ENCODE measurements at places on chromosomes 12 and 14.
A peak's percentile ranks its signal among the peaks of the same experiment; 100 is the strongest.

- no peak for DNase-seq
Measured at GRCh38 chr14:90674043-90674670, 142.1 kb downstream of the TTC7B start.

- DNase-seq: peak; percentile 64
Measured at GRCh38 chr14:38721822-38722431, 381.1 kb downstream of the SEC23A start.

DNA sequence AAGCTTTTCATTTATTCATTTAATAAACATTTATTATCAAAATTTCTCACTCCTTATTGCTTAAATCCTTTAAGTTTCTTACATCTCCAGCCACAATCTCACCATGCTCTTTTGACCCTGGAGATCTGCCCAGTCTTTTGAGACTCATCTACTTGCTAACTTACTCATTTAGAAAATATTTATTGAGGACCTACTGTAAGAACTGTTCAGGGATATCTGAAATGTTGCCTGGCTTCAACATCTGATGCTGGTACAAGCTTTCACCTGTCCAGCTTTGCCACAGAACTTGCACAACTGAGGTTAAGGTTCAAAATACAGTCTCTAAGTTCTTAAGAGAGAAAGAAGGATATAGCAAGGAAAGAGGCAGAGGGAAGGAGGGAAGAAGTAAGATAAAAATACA, 17.5 kb upstream of the GXYLT1 start:
- DNase-seq: no peak

DNA sequence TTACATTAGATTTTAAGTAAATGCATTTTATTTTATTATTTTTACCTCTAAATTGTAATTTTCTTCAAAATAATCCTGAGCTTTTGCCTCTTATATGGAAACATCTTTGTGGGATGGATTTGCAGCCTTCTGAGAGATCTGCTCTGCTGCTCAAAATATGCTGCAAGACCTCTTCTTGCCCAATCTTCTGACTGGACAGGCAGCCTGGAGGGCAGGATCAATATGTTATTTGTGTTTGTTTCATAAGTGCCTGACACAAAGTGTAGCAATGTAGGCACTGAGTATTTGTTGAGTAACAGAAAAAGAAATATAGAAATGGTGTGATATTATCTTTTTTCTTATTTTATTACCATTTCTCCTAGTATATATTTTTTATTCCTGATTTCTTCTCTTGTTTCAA, 1106.9 kb downstream of the TMTC2 start:
- no peak for DNase-seq

- DNase-seq: no peak
Measured at GRCh38 chr12:9869307-9870161, at the start of gene CLEC2B. Gene CLEC2B (minus strand): TSS chr12:9869354.

- peak; percentile 56 for DNase-seq
Measured at GRCh38 chr12:80068173-80068572, 31.2 kb upstream of the OTOGL start.

- DNase-seq: no peak
Measured at GRCh38 chr14:91985521-91986255, 38.2 kb upstream of the FBLN5 start.

DNA sequence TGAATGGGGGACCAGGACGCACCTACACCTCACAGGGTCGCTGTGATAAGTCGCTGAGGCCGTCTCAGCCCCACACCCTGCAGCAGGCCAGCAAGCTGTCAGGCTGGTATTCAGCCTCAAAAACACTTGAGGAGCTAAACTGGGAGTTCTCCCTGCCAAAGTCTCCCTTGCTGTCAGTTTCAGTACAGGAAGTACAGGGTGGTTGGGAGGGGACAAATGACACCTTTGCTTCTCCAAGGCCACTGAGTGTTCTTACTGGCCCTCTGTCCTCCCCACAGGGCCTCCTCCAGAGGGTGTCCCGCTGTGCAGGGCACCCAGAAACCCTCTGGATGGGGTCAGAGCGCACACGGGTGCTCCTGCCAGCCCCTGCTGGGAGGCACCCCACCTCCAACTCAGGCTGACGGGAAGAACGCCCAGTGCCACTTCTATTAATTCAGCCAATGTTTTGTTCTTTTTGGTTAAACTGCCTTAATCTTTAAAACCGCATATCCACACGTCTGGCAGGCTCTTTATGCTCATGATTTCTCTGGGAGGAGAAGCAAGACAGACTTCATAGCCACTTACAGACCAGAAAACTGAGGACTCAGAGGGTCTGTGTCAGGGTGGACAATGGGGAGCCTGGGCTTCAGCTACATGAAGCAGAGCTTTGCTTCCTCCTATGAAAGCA, 75.9 kb downstream of the ITPK1 start:
- no peak for DNase-seq

DNA sequence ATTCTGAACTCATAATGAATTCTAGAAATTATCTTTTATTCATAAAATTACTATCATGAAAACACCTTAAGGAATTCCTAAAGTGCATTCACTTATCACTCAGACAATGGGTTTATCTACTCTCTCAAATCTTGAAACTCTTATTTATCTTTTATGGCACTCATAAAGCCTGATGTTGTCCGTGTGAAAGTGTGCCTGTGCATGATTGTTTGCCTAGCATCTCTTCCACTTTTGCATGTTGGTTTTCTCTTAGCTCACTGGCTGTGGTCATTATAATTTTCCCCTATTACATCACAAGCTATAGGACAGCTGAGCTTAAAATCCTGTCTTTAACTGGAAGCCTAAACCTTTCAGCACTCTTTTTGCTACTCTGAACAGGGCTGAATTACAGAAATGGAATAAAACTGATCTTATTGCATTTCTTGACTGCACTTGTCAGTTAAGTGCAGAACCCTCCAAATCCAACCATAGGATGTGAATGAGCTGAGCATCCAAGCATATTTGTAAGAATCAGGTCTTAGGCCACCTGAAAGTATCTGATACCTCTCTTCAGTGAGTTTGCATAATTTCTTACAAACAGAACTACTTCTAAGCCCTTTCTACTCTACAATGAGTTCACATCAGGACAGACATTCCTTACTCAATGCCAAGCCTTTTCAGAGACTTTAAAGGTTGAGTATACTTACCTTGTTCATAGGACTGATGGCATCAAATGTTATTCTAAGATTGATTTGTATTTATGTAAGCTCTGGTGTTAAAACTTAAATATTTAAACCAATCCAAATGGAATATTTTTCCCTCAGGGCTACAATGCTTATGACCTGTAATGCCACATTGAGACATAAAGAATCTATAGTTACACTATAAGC, 221.2 kb upstream of the KITLG start:
- no peak for DNase-seq

DNA sequence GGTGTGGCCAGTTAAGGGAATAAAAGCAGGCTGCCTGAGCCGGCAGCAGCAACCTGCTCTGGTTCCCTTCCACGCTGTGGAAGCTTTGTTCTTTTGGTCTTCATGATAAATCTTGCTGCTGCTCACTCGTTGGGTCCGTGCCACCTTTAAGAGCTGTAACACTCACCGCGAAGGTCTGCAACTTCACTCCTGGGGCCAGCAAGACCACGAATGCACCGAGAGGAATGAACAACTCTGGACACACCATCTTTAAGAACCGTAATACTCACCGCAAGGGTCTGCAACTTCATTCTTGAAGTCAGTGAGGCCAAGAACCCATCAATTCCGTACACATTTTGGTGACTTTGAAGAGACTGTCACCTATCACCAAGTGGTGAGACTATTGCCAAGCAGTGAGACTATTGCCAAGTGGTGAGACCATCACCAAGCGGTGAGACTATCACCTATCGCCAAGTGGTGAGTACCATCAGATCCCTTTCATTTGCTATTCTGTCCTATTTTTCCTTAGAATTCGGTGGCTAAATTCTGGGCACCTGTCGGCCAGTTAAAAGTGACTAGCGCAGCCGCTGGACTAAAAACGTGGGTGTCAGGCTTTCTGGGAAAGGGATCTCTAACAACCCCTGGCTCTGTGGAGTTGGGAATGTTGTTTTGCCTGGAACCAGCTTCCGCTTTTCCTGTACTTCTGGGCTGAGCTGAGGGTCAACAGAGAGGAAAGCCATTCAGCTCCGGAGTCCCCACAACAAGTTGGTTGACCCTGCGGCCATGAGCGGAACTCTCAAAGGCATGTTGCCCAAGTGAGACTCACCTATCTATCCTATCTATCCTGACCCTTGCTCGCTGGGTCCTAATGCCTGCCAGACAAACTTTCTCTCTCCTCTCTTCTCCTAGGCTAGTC, at the start of gene DHRS2:
Gene DHRS2, plus strand, starts transcription at position 48 of the 895 bp plus-strand sequence. CDS start 2,501 bp downstream, outside the sequence.
- DNase-seq: no peak

DNA sequence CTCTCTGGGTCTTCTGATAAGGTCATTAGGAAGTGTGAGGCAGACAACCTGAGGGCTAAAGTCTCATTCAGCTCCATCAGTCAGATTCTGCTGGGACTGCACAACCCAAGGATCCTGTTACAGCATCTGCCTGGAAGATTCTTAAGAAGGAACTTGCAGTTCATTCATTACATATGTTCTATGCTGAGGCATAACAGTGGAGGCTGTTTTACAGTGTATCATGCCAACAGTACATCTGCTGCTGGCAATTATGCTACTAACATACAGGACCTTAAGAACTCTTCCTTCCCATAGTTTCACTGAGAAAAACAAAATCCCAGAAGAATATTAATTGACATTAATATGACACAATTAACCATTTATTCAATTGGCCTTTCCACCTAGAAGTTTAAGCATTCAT, 968.6 kb downstream of the DIO2 start:
- DNase-seq: no peak

DNA sequence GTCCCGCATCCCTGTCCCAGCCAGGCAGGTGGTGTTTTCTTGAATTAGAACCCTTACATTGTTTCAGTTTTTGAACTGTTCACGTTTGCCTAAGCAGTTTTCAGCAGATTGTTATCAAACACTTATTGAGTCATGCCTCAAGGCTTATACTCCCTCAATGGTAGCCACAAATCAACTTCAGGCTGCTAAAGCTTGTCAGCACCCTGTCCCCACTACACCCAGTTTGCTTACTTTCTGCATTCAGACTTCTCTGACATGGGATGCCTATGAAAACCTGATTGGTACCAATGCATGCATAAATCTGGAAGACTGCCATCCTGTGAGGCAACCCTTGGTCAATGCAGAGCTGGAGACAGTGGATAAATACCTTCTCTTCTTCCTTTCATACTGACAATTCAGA, 225.4 kb downstream of the BTG1 start:
- DNase-seq: no peak

GRCh38 chr12:6953442-6954315, 2.5 kb downstream of the PTPN6 start:
- no peak for DNase-seq

DNA sequence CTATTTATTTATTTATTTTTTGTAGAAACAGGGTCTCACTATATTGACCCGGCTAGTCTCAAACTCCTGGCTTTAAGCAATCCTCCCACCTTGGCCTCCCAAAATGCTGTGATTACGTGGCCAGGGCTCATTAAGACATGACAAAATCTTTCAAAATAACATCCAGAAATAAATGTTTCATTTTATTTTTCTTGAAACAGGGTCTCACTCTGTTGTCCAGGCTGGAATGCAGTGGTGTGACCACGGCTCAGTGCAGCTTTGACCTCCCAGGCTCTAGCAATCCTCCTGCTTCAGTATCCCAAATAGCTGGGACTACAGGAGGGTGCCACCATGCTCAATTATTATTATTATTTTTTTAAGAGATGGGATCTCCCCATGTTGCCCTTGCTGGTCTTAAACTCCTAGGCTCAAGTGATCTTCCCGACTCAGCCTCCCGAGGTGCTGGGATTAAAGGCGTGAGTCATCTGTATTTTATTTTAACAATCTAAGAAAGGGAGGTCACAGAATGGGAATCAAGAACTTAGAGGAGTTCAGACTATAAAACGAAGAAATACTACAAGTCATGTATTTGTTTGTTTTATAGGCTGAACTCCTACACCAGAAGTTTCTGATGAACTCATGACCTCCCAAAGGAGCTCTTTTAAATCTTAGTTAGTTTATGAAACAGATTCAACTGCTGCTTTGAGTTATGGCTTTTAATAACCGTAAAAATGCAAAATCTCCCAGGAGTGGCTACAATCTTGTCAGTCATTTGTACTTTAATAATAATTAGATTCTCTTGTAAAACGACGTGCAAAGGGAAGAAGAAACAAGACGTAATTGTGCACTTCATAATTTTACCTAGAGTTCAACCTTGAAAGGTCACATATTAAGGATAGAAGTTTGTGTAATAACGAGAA, 2.1 kb upstream of the TMEM263 start:
- DNase-seq: no peak

GRCh38 chr12:34108405-34108803, 86.1 kb downstream of the ALG10 start:
- no peak for DNase-seq

DNA sequence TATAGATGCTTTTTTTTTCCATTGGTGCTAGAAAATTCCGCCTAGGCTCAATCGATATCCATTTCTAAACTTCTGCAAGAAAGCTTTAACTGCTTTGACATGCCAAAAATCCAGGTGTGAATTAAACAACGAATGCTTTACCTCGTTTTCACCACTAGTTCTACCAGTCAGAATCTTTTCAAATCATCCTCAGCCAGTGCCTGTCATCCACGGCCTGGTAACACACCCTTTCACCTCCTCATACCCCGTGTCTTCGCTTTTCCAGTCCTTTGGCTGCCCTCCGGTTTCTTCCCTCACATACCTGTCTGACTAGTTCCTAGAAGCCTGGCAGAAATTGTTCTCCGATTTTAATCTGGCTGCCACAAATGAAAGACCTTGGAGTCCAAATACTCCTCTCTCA, 1.4 kb upstream of the PHC1 start:
- DNase-seq: peak; percentile 51

All from ecto neural progenitor cell (in vitro differentiated cells).